ENCODE measurements at places on chromosomes 1 and 21. TPM values are rescaled to one million over a fixed set of nuclear protein-coding genes. Genes with fewer than 3 reads are reported as not detected.

GRCh38 chr1:215479567-215479966, 87.5 kb upstream of the KCTD3 start:
- DNase-seq = no peak

- peak; percentile 16 for DNase-seq
Observed at GRCh38 chr21:45854690-45855247, 126.8 kb upstream of the COL6A1 start.

- no peak for DNase-seq
Observed at GRCh38 chr1:176141449-176141848, 65.6 kb downstream of the COP1 start.

TIE1 gene
- total RNA-seq = 52.3 TPM

MFAP2 gene
- 28.5 TPM for total RNA-seq

SLFNL1 gene
- total RNA-seq = 9.2 TPM

Measured in lung (tissue), 17 donors.